ENCODE measurements at places on chromosomes 12 and 14.

DNA sequence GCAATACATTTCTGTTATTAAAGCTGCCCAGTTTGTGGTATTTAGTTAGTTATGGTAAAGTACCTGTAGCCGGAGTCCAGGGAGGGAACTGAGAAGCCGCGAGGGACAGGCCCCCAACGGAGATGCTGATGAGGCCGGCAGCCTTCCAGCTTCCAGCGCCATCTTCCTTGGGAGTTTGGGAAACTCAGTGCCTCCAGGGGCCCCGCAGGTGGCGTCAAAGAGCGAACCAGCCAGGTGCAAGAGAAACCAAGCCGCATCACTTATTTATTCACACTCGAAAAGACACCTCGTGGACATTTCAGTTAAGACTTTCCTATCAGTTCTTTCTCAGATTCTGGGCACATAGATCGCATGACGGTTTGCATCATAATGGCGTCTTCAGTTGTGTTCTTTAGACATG is 216.6 kb downstream of the GLT1D1 start:
- DNase-seq = no peak

DNA sequence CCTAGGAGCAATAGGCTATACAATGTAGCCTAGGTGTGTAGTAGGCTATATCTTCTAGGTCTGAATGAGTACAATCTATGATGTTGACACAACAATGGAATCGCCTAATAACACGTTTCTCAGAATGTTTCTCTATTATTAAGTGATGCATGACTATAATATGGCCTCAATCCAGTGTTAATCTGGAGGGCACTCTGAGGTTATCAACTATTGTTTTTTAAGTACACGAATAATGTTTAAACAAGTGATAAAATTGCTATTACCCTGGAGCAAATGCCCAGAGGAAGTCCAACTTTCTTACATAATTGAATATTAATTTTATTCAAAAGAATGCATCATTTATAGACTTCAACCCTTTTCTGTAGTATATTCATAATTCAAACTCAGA is 16.4 kb upstream of the CNIH1 start:
- DNase-seq = no peak

GRCh38 chr12:96465896-96466295 is 23.5 kb upstream of the CFAP54 start:
- DNase-seq = no peak

DNA sequence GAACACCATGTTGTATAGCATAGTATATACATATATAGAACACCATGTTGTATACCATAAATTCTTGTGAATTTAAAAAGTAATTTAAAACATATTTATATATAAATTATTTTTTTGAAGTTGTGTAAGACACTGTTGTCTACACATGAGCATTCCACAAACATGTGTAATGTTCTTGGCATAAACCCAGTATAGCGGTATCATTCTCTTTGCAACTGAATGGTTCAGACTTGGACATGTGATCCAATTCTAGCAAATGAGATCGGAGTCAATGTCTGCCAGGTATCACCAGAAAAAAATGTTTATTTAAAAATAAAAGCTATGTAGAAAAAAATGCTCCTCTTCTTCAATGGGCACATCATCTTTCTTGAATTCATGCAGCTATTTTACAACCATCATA is 33.9 kb downstream of the CEP290 start:
- no peak for DNase-seq

- DNase-seq = no peak
Observed at GRCh38 chr12:32615441-32615840, 63.7 kb upstream of the DNM1L start.

DNA sequence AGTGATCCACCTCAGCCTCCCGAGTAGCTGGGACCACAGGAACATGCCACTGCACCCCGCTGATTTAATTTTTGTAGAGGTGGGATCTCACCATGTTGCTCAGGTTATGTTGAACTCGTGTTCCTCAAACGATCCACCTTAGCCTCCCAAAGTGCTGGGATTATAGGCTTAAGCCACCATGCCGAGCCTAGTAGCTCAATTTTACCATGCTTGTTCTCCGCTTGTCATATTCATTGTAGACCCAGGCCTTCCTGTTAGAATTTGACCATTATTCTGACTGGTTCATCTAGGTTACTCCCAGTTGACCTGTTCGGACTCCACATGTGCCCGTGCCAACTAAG is 24.7 kb downstream of the TMBIM6 start:
- DNase-seq = no peak

DNA sequence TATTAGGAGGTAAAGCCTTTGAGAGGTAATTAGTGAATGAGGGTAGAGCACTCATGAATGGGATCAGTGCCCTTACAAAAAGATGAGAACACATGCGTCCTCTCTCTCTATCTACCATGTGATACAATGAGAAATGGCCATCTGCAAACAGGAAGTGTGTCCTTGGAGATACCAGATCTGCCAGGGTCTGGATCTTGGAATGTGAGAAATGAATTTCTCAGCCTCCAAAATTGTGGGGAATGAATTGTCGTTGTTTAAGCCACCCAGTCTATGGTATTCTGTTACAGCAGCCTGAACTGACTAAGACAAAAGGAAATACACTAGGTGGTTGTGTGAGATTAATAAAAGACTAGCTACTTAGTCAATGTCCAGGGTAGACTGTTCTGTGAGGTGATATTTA is 366.6 kb downstream of the NELL2 start:
- DNase-seq = no peak

DNA sequence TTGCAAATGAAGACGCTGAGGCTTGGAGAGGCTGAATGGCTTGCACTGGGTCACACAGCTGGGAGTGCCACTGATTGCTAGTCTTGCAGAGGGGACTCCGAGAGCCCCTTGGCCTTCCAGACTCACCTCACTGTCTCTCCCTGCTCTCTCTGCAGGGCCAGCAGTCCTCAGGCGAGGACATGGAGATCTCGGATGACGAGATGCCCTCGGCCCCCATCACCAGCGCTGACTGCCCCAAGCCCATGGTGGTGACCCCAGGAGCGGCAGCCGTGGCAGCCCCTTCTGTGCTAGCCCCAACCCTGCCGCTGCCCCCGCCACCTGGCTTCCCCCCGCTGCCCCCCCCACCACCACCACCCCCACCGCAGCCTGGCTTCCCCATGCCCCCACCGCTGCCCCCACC is 10.1 kb downstream of the SETD1B start:
- no peak for DNase-seq

DNA sequence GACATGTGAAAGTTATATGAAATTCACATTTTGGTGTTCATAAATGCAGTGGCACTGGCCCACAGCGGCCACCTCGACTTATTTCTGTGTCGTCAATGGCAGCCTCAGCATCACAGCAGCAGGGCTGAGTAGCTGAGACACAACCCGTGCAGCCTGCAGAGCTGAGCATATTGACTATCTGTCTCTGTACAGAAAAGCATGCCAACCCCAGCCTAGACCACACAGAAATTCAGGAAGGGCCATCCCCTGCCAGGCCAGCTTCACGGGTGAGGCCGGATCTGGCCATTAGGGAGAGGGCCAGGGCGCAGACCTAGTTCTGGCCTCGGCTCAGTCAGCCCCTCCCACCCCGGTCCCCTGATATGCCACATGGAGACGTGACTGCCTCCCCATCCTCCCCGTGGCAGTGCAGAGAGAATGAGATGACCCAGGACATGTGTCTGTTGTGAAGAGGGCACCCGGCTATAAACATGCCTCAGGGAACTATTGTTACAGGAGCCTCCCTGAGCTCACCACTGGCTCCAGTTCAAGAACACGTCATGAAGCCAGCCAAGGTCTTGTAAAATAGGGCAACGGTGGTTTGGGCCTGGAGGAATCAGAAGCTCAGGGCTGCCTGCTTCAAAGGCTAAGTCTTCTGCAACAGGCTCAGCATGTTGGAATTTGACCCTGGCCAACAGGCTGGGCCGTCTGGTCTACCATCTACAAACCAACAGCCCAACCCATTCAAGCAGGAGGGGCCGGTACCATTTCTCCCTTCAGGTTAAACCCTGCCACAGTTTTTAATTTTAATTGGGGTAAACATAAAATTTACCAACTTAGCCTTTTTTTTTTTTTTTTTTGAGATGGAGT is 25.5 kb downstream of the SCARB1 start:
- DNase-seq = no peak

DNA sequence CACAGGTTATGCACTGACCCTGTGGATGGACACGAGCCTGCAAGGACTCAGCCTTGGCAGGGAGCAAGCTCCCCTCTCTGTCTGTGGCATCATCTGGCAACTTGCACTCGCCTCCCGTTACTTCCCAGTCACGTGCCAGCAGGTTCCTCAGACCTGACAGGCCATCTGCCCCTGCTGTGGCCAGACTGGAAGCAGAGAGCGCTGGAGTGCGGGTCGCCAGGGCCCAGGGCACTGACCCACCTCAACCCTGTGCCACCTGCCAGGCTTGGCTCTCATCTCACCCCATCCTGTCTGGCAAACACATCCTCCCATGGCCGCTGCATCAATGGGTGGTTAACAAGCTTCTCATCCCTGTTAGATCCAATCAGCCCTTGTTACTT is 28.4 kb downstream of the SLC6A12 start:
- no peak for DNase-seq

DNA sequence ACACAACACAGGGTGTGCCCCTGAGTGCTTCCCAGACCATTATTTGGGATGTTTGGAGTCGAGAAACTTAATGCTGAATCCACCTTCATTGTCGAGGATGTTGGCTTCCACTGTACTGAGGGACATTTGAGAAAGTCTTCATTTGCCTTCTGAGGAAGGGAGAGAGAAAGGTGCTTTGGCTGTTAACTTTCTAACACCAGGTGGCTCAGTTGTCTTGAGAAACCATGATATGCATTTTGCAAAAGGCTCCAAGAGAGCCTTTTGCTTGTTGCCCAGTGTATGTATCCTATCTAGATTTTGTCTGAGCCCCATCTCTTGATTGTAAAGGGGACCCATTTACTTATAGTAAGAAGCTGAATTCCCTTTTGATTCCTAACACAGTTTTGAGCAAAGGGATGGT is 28.6 kb upstream of the NRXN3 start:
- no peak for DNase-seq

- DNase-seq = no peak
Observed at GRCh38 chr12:54126696-54127537, 61.9 kb downstream of the SMUG1 start.

GRCh38 chr14:34201909-34202637 is 251.2 kb upstream of the EGLN3 start:
- DNase-seq = no peak

DNA sequence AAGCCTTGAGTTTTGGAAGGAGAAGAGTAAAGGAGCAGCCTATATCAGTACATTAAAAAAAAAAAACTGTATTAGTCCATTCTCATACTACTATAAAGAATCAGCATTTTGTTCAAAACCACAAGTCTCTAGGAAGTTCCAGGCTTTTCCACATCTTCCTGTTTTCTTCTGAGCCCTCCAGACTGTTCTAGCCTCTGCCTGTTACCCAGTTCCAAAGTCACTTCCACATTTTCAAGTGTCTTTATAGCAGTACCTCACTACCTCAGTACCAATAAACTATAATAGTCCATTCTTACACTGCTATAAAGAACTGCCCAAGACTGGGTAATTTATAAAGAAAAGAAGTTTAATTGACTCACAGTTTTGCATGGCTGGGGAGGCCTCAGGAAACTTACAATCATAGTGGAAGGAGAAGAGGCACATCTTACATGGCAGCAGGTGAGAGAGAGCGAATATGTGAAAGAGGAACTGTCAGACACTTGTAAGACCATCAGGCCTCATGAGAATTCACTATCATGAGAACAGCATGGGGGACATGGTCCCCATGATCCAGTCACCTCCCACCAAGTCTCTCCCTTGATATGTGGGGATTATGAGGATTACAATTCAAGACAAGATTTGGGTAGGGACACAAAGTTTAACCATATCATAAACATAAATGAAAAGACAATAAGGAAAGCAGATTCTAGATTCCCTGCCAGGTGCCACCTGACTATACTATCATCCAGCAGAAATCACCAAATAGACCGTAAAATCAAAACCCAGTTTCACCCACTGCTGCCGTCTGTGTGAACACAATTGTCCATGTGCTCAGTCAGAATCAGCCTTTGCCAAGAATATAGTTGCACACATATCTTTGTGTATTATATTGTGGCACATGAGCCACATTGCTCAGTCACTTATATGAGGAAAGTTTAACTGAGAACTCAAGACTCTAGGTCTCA is 27.8 kb downstream of the TOGARAM1 start:
- DNase-seq = no peak

DNA sequence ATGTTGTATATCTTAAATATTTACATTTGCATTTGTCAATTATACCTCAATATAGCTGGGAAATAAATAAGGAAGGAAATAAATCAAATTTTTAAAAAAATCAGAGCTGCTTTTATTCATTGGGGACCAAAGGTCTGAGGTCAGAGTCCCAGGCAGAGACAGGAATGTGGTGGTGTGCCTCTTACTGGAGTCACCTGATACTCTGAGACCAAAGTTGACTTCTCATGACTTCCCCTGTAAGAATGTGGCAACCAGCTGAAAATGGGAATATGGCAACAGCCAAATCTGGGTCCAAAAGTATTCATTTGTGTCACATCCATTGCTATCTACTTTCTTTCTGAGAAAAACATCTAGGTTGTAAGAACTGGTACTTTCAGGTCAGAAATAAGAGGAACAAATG is 496.6 kb upstream of the TMPO start:
- no peak for DNase-seq

DNA sequence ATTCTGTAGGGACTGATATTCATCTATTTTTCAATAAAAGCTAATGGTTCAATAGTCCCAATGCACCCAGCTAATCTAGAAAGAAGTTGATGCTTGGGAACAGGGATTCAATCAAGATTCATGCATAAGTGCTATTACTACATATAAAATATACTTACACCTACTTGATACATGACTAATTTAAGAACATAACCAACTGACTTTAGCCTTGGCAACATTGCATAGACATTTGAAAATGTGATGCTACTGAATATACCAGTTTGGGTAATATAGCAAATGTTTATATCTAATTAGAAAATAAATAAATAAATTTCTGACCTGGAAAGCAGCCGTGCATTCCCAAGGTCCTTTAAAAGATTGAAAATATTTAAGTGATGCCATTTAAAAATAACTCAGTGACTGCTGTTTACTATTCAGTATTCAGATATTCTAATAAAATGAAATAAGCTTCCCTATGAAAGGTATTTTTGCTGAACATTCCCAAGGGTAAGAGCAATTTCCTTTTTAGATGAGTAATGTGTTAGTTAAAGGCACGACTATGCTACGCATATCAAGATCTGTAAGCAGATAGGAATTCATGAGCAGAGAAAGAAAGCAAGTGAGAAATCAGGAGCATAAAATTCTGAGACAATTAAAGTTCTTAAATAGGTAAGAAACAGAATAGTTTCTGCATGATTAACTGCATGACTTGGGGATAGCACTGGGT is 160.6 kb upstream of the SYT1 start:
- DNase-seq = no peak

GRCh38 chr12:11133816-11134215 is 628 bp downstream of the TAS2R30 start:
- no peak for DNase-seq
